Stimulated activated CD8-positive, alpha-beta memory T cell treated with anti-CD3 and anti-CD28 coated beads, Interleukin-15, amount 100 ng/mL, for 48 hours (primary cell): ENCODE measurements at places on chromosomes 6 and 20.

DNA sequence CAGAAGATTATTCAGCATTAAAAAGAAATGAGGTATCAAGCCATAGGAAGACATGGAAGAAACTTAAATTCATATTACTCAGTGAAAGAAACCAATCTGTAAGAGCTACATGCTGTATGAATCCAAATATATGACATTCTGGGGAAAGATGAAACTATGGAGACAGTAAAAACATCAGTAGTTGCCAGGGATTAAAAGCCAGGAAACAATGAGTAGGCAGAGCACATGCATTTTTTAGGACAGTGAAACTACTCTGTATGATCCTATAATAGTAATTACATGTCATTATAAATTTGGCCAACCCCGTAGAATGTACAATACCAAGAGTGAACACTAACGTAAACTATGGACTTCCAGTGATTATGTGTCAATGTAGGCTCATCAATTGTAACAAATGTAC is 92.8 kb upstream of the RNF217 start:
- DNase-seq = no peak

DNA sequence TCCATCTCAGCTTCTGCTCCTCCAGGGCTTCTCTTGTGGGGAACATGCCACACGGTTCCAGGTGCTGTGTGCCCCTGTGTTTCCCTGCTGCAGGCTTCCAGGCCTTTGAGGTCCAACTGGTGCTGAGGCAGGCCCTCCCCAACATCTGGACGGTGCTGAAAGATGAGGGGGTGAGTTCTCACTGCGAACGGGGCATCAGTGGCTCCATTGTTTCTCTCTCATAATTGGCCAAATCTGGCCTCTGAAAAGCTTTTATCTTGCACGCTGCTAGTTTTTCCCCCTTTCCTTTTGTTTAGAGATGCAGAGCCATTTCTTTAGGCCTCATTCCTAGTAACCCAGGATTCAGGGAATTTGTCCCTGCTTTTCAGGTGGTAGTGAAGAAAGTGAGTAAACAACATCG is 8.6 kb downstream of the PNLDC1 start:
- no peak for DNase-seq

- DNase-seq = no peak
Measured at GRCh38 chr20:50353289-50353961, 156.8 kb upstream of the PTPN1 start.

- no peak for DNase-seq
Measured at GRCh38 chr20:36624068-36624943, 18.7 kb downstream of the RAB5IF start.

GRCh38 chr20:51298141-51298749 is 244.3 kb downstream of the NFATC2 start:
- DNase-seq = no peak

DNA sequence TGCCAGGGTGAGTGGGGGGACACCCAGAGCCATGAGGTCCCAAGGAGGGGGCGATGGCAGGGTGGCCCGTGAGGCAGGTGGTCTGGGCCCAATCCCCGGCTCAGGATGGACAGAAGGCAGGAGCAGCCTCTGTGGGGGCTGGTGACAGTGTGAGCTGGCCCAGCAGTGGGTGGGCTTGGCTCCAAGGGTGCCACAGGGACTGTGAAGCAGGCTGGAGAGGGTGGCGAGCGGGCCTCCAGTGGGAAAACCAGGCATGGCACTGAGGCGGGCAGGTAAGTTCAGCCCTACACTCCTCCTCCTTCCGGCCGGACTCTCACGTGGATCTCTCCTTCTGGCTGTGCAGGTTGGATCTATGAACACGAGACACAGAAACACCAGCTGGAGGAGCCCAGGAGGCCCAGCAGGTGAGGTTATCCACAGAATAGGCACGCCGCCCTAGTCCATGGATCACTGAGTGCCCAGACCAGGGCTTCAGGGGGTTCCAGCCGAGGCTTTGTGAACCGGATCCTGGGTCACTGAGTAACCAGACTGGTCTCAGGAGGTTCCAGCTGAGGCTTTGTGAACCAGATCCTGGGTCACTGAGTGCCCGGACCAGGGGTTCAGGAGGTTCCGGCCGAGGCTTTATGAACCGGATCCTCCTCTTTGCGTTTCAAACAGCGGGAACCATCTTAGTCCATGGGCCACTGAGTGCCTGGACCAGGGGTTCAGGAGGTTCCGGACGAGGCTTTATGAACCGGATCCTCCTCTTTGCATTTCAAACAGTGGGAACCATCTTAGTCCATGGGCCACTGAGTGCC is 76.4 kb upstream of the BHLHE23 start:
- DNase-seq = no peak

DNA sequence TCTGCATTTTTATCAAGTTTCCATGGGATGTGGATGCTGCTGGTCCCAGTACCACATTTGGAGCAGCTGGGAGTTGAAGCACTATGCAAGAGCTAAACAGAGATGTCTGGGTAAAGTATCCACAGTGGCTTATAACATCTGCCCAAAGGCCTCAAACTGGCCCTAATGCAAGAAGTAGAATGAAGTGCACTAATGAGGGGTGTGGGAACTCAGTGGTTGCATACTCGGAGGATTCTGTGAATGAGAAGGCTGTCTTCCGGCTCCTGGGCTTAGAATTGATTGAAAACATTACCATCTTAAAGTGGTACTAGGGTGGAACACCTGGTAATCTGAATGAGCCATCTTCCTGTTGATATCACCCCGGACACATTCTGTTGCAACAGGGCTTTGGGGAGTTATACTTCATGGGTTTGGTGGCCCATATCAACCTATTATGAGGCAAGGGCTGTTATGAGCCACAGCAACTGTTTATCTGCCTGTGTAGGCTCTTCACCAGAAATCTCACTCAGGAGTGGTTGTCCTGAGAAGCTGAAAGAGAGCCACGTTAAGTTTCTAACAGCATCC is 54.7 kb upstream of the SNRPB2 start:
- DNase-seq = no peak

DNA sequence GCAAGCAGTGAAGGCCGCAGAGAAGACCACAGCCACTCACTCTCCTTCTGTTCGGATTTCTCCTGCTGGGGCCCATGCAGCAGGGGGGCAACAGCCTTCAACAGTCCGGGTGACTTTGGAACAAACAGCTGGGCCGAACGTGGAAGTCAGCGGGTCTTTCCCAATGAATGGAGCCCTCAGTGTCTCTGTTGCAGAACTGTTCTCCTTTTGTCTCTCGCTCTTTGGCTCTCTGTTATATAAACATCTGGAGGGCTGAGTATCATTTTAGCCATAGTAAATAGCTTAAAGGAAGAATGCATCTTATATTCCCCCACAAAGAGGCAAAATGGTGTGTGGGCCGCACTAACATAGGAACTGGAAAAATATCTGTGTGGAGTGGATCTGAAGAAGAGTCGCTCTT is 136.7 kb upstream of the RALGAPA2 start:
- DNase-seq = no peak

DNA sequence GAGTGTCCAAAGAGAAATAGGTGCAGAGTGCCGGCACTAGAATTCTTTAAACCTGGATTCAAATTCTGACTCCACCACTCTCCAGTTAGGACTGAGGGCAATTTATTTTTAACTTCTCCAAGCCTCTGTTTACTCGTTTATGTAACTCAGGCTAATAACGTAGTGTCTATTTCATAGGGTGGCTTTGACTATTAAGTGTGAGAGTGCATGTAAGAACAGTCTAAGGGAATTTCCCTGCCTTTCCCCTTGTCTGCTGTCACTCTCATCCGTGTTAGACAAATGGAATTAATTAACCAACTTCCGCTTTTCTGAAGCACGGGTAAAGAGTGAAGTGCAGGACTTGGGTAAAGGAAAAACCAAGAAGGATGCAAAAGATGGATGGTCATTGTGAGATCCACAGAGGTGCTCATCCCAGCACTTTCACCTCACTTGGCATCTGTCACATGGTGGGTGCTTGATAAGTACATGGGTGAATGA is 4.1 kb upstream of the ZKSCAN8 start:
- DNase-seq = no peak

DNA sequence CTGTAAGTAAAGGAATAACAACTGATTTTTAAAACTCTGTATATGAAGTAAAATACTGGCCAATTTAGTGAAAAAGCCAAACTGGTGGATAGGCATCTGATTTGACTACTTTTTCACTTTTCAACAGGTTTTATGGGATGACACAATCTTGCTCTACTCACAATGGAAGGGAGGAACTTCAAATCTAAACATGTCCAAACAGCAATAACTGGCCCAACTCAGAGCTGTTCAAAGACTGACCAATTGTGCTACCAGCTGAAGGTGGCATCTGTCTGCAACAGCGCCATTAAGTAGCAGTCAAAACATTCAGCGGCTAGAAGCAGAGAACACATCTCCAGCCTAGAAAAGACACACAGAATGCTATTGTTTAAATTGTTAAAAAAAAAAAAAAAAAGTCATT is 44.6 kb downstream of the SESN1 start:
- no peak for DNase-seq
